ENCODE measurements at places on chromosomes 2 and 18. TPM values are rescaled to one million over a fixed set of nuclear protein-coding genes. Genes with fewer than 3 reads are reported as not detected.

CCDC74B gene
- 0.71 TPM for total RNA-seq

IL36G gene
- not detected for total RNA-seq

ENOSF1 gene
- 67.8 TPM for total RNA-seq

SLC4A5 gene
- 2.8 TPM for total RNA-seq

RNF125 gene
- 35.2 TPM for total RNA-seq

MPPE1 gene
- total RNA-seq = 55.9 TPM

INHBB gene
- total RNA-seq = not detected

WDR35 gene
- total RNA-seq = 3.9 TPM

MAP3K19 gene
- not detected for total RNA-seq

BCL2 gene
- 145 TPM for total RNA-seq

SKA1 gene
- total RNA-seq = 27.2 TPM

GCG gene
- not detected for total RNA-seq

ERMN gene
- total RNA-seq = 3.1 TPM

KDSR gene
- total RNA-seq = 58.7 TPM

G6PC2 gene
- total RNA-seq = not detected

SULT1C4 gene
- not detected for total RNA-seq

CIB4 gene
- not detected for total RNA-seq

CCDC85A gene
- not detected for total RNA-seq

SLC23A3 gene
- total RNA-seq = 2.5 TPM

FBLN7 gene
- total RNA-seq = 17.8 TPM

ZAP70 gene
- 304 TPM for total RNA-seq

CCBE1 gene
- total RNA-seq = not detected

KRTCAP3 gene
- total RNA-seq = 7.1 TPM

ABCG5 gene
- total RNA-seq = not detected

EMILIN2 gene
- 38.3 TPM for total RNA-seq

SERPINB11 gene
- not detected for total RNA-seq

SALL3 gene
- total RNA-seq = not detected

HOXD13 gene
- not detected for total RNA-seq

C2orf15 gene
- total RNA-seq = 0.79 TPM

DUSP11 gene
- total RNA-seq = 25.5 TPM

DNAH7 gene
- not detected for total RNA-seq
